Activated CD4-positive, alpha-beta memory T cell treated with anti-CD3 and anti-CD28 coated beads, Interleukin-2, amount 10 ng/mL, durations not matched to agents 7 days and 5 days (primary cell): ENCODE measurements at places on chromosomes 7 and 10. TPM values are rescaled to one million over a fixed set of nuclear protein-coding genes. Genes with fewer than 3 reads are reported as not detected.

DNA sequence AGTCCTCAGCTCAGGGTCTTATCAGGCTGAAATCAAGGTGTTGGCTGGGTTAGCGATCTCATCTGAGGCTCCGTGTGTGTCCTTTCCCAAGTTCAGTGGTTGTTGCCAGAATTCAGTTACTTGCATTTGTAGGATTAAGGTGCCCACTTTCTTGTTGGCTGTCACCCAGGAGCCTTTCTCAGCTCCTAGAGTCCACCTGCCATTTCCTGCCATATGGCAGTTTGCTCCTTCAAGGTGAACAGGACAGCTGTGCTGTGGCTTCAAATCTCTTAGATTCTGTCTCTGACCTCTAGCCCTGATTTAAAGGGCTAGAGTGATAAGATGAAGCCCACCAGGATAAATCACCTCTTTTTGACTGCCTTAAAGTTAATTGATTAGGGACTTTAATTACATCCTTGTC, 1.0 kb upstream of the HIF1AN start:
- no peak overlapping the region for H3K4me3 ChIP-seq
- H3K36me3 ChIP-seq: peaks cover 23% of the 10 kb centered on the region
- H3K27me3 ChIP-seq: no peaks in the 10 kb centered on the region
- DNase-seq: no peak
- peak overlapping the region; percentile 5 for H3K27ac ChIP-seq

- H3K27me3 ChIP-seq: peaks cover 8% of the 10 kb centered on the region
- no peak overlapping the region for H3K27ac ChIP-seq
- H3K4me3 ChIP-seq: no peak overlapping the region
- H3K36me3 ChIP-seq: no peaks in the 10 kb centered on the region
- DNase-seq: no peak
Observed at GRCh38 chr10:3460420-3461128, 288.0 kb upstream of the PITRM1 start.

- peaks cover 10% of the 10 kb centered on the region for H3K36me3 ChIP-seq
- H3K27me3 ChIP-seq: no peaks in the 10 kb centered on the region
- H3K27ac ChIP-seq: no peak overlapping the region
- no peak for DNase-seq
- H3K4me3 ChIP-seq: no peak overlapping the region
Observed at GRCh38 chr10:48418189-48418788, 111.8 kb downstream of the MAPK8 start.

DNA sequence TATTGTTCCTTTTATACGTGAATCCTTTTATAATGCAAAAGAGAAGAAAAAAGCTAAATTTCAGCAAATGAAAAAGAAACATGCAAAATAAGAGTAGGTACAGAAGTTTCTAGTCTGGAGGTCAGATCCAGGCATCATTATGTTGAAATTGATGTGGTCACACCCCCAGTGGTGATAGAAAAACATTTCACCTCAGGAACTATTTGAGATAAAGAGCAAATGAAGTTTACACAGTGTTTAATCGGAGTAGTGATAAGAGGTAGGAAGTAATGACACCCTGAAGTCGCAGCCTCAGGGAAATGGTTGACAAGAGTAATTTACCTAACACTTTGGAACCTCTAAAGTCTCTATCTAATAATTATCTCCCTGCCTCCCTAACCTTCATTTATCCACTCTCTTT, 536.0 kb upstream of the STEAP1 start:
- peaks cover 13% of the 10 kb centered on the region for H3K4me1 ChIP-seq
- H3K4me3 ChIP-seq: no peak overlapping the region
- no peak overlapping the region for H3K27ac ChIP-seq
- no peak for DNase-seq

GRCh38 chr10:34078017-34078744, 736.9 kb downstream of the PARD3 start:
- no peaks in the 10 kb centered on the region for H3K27me3 ChIP-seq
- H3K36me3 ChIP-seq: no peaks in the 10 kb centered on the region
- H3K4me1 ChIP-seq: no peaks in the 10 kb centered on the region
- DNase-seq: no peak
- H3K27ac ChIP-seq: no peak overlapping the region

DNA sequence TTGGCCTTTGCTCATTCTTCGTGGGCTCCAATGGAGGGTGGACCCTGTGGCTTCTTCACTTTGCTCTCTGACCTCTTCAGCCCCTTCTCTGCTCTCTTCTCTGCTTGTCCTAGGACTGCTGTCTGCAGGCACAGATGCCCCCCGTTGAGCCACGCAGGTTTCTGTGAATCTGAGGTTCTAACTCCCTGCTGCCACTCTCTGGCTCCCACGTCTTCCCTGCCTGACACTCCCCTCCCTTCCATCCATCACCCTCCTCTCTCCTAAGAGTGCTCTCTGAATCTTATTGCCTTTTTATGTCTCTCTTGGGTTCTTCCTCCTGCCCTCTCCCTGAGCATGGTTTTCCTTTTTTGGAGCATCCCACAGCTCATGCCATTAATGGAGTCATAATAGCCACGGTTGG, 499.5 kb upstream of the GALNT17 start:
- no peaks in the 10 kb centered on the region for H3K27me3 ChIP-seq
- no peak overlapping the region for H3K4me3 ChIP-seq
- no peak overlapping the region for H3K27ac ChIP-seq
- H3K4me1 ChIP-seq: no peaks in the 10 kb centered on the region

GRCh38 chr7:50226145-50226544, 78.4 kb upstream of the IKZF1 start:
- H3K4me3 ChIP-seq: peak overlapping the region; percentile 54
- H3K36me3 ChIP-seq: peaks cover 37% of the 10 kb centered on the region
- no peaks in the 10 kb centered on the region for H3K27me3 ChIP-seq
- H3K4me1 ChIP-seq: peaks cover 42% of the 10 kb centered on the region
- peak overlapping the region; percentile 94 for H3K27ac ChIP-seq

GRCh38 chr10:14527134-14527844, 196.6 kb upstream of the FRMD4A start:
- no peaks in the 10 kb centered on the region for H3K27me3 ChIP-seq

DNA sequence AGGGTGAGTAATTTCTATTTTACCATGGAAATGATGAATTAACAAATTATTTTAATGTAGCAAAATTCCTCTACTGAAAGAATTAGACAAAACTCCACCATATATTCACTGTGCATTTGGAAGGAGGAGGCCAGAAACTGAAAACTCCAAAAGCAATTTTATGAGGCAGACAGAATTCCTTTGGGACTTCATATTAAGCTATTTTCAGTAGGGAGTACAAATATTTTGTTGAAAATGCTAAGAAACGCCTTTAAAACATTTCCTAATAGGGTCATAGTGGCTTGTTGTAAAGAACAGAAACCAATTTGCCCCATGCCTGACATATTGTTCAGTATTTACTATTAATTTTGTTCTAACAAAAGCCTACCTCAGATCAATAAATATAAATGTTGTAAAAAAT, 117.8 kb downstream of the TES start:
- H3K4me3 ChIP-seq: no peak overlapping the region
- DNase-seq: no peak
- H3K4me1 ChIP-seq: no peaks in the 10 kb centered on the region
- H3K36me3 ChIP-seq: no peaks in the 10 kb centered on the region
- no peak overlapping the region for H3K27ac ChIP-seq

DNA sequence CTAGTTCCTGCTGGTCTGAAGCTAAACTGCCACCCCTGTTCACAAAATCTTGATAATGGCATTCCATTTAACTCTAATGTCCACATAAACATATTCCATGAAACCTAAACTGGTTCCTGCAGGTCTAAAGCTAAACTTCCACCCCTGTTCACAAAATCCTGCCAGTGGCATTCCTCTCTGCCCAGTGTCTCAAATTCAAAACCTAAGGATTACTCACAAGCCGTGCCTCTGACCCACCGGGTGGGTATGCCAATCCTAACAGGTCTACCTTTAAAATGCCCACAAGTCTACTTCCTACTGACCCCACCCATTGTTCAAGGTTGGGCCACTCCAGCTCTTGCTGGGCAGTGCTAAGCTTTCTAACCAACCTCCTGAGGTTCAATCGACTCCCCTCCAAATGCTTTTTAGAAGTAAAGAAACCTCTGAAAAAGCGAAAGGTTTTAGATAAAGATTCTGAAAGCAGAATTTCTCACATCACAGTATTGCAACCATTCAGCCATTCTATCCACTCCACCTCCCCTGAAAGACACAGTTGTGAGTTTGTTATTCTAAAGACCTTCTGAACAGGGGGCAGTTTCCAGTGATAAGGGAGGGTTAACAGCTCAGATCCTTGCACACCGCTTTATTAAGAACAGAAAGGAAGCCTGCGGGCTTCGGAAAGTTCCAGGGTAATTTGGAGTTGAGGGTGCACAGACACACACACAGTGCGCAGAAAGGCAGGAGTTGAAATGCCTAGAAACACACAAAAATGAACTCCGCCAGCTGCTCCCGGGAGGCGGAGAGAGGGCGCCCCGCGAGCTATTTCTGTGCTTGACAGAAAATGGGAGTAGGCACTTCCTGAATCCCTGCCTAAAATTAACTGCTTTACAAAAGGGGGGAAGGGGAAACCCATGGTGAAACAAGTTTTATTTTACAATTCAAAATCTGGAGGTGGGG, 87.7 kb downstream of the TNS3 start:
- no peak overlapping the region for H3K27ac ChIP-seq
- H3K36me3 ChIP-seq: no peaks in the 10 kb centered on the region
- no peak for DNase-seq

- H3K27ac ChIP-seq: no peak overlapping the region
- peaks cover 33% of the 10 kb centered on the region for H3K27me3 ChIP-seq
- H3K4me1 ChIP-seq: peaks cover 10% of the 10 kb centered on the region
- no peaks in the 10 kb centered on the region for H3K36me3 ChIP-seq
- no peak for DNase-seq
Observed at GRCh38 chr10:100693821-100694220, 51.6 kb upstream of the PAX2 start.

DNA sequence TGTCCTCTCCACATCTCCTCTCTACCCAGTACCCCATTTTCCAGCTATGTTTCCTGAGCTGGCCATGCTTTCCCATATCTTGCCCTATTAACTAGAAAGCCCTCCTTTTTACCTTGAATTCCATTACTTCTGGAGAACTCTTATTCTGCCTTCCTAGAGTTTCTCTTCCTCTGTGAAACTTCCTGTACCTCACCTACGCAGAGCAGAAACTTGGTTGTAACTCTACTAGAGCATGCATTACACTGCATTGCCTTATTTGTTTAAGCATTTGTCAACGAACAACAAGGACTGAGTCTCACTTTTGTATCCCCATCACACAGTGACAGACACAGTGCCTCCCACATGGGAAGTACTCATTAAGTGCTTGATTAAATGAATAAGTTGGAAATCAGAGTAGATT, 36.4 kb downstream of the VCL start:
- H3K4me1 ChIP-seq: peaks cover 44% of the 10 kb centered on the region
- DNase-seq: no peak
- H3K27me3 ChIP-seq: no peaks in the 10 kb centered on the region
- H3K4me3 ChIP-seq: no peak overlapping the region

DNA sequence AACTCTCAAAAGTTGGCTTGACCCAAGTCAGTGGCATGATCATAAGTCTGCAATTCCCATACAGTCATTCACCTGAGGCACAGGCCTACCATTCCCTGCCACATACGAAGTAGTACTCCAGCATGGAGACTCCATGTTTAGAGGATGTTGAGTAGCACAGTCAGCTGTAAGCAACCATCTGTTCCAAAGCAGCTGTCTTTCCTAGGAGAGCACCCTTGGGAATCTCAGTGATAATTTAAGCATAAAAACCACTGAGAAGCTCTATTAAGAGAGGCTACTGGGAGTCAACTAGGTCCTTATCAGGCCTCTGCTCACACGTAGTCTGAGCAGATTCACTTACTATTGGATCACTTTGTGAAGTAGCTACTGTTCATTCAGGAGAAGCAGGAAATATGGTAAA, 61.6 kb upstream of the UNC5B start:
- no peak overlapping the region for H3K4me3 ChIP-seq
- no peak overlapping the region for H3K27ac ChIP-seq
- H3K27me3 ChIP-seq: no peaks in the 10 kb centered on the region
- H3K4me1 ChIP-seq: no peaks in the 10 kb centered on the region
- H3K36me3 ChIP-seq: no peaks in the 10 kb centered on the region
- DNase-seq: no peak

DNA sequence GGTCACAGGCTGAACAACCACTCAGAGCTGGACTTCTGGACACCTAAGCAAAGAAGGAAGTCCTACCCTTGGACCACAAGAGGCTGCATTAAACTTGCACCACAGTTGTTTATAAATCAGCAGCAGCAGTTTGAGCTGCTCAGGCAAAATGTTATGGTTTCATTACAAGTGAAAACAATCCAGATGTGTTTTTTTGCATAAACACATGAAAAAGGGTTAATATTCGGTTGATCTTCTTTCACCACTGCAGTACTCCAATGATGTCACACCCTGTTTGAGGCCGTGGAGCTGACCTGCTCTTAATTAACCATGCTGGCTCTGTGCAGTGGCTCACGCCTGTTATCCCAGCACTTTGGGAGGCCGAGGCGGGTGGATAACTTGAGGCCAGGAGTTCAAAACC, 490.8 kb upstream of the CELF2 start:
- no peak overlapping the region for H3K4me3 ChIP-seq
- H3K27ac ChIP-seq: no peak overlapping the region
- H3K27me3 ChIP-seq: no peaks in the 10 kb centered on the region
- H3K4me1 ChIP-seq: no peaks in the 10 kb centered on the region
- DNase-seq: no peak

DNA sequence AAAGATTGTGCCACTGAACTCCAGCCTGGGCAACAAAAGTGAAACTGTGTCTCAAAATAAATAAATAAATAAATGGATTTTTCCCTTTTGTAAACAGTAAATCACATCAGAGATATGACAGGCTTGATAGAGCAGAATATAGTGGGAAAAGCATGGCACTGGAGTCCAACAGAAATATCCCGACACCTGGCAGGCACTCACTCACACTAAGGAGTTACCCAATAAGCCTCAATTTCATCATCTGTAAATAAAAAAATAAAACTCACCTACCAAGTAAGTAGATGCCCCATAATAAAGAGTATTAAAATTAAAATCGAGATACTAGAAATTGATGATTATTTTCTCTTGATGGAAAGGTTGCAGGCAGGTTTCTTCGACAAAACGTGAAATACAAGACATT, 1.7 kb downstream of the ATE1 start:
- no peak for DNase-seq
- no peaks in the 10 kb centered on the region for H3K27me3 ChIP-seq
- H3K36me3 ChIP-seq: peaks cover 14% of the 10 kb centered on the region
- peaks cover 30% of the 10 kb centered on the region for H3K4me1 ChIP-seq
- no peak overlapping the region for H3K4me3 ChIP-seq

GRCh38 chr7:142375710-142376313, 118.0 kb upstream of the PRSS58 start:
- H3K27me3 ChIP-seq: peaks cover 14% of the 10 kb centered on the region
- no peak overlapping the region for H3K4me3 ChIP-seq
- peaks cover 2% of the 10 kb centered on the region for H3K4me1 ChIP-seq

- H3K27ac ChIP-seq: no peak overlapping the region
- H3K36me3 ChIP-seq: no peaks in the 10 kb centered on the region
- H3K4me3 ChIP-seq: no peak overlapping the region
Observed at GRCh38 chr7:126445991-126446390, 806.8 kb downstream of the GRM8 start.

Gene ZNF365
- 0.35 TPM for total RNA-seq

Gene ABCA13
- total RNA-seq: not detected

Gene PPP1R3C
- total RNA-seq: 0.23 TPM

Gene GPR26
- total RNA-seq: not detected

Gene VTI1A
- 37.3 TPM for total RNA-seq

Gene PBLD
- total RNA-seq: 2.1 TPM
